ENCODE measurements at places on chromosomes 1 and 21.

GRCh38 chr21:41024746-41025254, 143.2 kb upstream of the BACE2 start:
- no peak for DNase-seq

DNA sequence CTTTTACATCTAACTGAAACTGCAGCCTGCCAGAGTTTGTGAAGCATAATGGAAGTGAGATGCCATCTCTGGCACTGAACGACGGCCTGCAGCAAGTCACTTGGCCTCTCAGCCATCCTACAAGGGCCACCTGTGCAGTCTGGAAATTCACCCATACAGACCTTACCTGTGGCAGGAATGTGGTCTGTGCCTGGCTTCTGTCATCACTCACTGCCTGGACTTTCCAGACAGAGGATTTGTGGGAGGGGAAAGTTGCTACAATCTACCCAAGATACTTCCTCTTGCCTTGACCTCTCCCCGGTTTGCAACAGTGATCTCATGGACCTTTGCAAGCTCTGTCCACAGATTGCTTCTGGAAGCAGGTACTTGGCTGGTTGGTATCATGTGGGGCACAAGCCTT, 58.4 kb upstream of the ATP1B1 start:
- peak; percentile 22 for DNase-seq

GRCh38 chr1:39727221-39727931, 11.3 kb upstream of the PPIE start:
- DNase-seq: no peak

GRCh38 chr1:210525716-210526454, 197.2 kb downstream of the HHAT start:
- DNase-seq: no peak

GRCh38 chr21:42665026-42665425, 11.6 kb downstream of the PDE9A start:
- no peak for DNase-seq

GRCh38 chr1:116226017-116226416, 114.8 kb downstream of the MAB21L3 start:
- DNase-seq: no peak

- peak; percentile 27 for DNase-seq
Observed at GRCh38 chr1:12078938-12079861, 16.1 kb downstream of the TNFRSF8 start.

GRCh38 chr1:235078480-235079381, 49.9 kb downstream of the TOMM20 start:
- no peak for DNase-seq

- peak; percentile 47 for DNase-seq
Observed at GRCh38 chr1:154819628-154820590, 50.2 kb downstream of the KCNN3 start.

DNA sequence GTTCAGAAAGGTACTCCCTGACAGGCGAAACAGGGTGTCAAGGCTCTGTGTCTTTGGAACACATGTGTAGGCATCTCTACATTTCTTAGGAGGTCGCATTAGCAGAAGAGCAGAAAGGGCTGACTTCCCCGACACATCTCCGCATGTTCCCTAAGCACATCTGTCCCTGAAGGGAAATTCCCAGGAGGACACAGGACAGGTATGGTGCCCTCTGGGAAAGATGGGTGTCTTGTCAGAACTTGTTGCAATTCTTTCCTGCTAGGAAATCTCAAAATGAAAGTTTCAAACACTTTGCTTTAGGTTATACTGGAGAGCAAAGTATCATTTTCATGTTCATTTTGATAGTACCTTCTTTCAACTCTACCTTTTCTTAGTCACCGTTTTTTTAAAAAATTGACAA, 2.0 kb downstream of the DSCAM start:
- DNase-seq: no peak

DNA sequence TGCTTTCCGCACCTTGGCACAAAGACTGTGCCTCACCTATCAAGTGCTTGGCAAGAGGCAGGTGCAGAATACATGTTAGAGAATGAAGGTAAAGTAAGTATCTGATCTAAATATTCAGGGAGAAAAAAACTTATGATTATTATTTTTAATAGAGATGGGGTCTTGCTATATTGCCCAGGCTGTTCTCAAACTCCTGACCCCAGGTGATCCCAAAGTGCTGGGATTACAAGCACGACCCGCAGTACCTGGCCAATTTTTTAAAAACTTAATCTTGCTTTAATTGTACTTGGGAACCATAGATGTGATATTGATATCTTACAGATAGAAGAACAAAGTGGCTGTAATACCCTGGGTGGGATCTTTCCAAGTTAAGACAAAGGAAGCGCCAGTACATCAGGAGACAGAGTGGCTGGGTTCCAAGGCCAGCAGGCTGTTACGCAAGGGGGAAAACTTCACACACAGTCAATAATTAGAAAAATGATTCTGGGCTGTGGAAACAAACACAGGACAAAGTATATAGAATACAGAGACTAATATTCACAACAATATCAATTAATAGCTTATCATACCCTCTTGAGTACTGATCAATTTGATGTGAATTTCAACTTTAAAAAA, 58.6 kb upstream of the ATP1A1 start:
- DNase-seq: no peak

- DNase-seq: no peak
Observed at GRCh38 chr1:24081190-24081589, 30.7 kb downstream of the MYOM3 start.

All from HT-29 (cell line).